ENCODE measurements at places on chromosomes 4 and X.

- H3K36me3 ChIP-seq = no peaks in the 10 kb centered on the region
- H3K27ac ChIP-seq = no peak overlapping the region
- H3K4me1 ChIP-seq = peaks cover 5% of the 10 kb centered on the region
- H3K27me3 ChIP-seq = no peaks in the 10 kb centered on the region
- no peak for DNase-seq
Measured at GRCh38 chr4:82814034-82814433, 15.4 kb upstream of the SCD5 start.

DNA sequence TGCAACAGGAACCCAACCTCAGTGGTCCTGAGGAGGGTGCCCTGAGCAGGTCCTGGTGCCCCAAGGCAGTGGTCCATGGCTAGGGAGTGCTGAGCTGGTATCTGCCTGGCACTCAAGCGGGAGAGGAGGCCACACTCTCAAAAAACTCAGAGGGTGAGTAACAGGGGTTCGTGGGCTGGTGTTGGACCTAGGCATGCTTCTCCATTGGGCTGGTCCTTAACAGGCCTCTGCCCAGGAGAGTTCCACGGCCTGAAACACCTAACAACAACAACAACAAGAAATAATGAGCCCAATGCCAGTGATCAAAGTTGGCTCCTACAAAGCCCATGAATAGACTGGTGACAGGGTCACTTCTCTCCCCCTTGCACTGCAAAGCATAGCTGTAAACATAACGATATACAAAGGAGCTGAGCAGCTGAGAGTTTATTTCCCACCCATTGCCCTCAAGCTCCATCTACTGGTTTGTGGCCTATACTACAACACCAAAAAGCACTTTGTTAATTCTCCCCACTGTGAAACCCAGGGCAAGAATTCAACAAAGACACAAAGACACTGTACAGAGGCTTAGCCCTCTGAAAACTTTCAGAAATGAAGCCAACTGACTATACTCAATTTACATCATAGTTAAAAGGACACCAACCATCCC is 736.1 kb upstream of the ADGRL3 start:
- DNase-seq = no peak
- no peaks in the 10 kb centered on the region for H3K27me3 ChIP-seq
- no peaks in the 10 kb centered on the region for H3K36me3 ChIP-seq
- no peak overlapping the region for H3K27ac ChIP-seq
- no peaks in the 10 kb centered on the region for H3K4me1 ChIP-seq

- no peaks in the 10 kb centered on the region for H3K27me3 ChIP-seq
- H3K27ac ChIP-seq = no peak overlapping the region
- no peaks in the 10 kb centered on the region for H3K4me1 ChIP-seq
- H3K36me3 ChIP-seq = no peaks in the 10 kb centered on the region
- H3K4me3 ChIP-seq = no peak overlapping the region
- DNase-seq = no peak
Measured at GRCh38 chr4:118389721-118390120, 36.9 kb upstream of the PRSS12 start.

- DNase-seq = no peak
- peak overlapping the region; percentile 35 for H3K27ac ChIP-seq
- H3K36me3 ChIP-seq = no peaks in the 10 kb centered on the region
- no peaks in the 10 kb centered on the region for H3K27me3 ChIP-seq
Measured at GRCh38 chrX:129556806-129557315, 16.8 kb downstream of the OCRL start.

DNA sequence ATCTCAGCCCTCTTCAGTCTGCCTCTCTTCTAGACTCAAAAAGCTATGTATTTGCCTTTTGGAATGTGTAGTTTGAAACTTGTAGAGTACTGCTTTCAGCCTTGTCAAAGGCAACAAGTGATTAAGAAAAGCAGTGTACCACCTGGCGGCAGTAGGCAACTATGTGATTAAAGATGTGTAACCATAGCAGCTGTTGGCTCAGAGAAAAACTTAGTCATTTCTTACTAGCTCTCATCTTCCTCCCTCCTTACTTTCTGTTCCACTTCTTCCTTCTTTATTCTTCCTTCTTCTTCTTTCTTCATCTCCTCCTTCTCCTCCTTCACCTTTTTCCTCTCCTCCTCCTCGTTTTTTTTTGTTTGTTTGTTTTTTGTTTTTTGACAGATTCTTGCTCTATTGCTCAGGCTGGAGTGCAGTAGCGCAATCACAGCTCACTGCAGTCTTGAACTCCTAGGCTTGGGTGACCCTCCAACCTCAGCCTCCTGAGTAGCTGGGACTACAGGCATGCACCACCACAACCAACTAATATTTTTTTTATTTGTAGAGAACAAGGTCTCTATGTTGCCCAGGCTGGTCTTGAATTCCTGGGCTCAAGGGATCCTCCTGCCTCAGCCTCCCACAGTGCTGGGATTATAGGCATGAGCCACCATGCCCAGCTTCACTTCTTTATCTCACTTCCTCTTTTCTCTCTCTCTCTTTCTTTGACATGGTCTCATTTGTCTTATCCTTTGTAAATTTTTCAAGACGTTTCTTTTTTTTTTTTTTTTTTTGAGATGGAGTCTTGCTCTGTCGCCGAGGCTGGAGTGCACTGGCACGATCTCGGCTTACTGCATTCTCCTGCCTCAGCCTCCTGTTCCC is 32.6 kb downstream of the ABHD18 start:
- no peak overlapping the region for H3K4me3 ChIP-seq
- H3K27me3 ChIP-seq = no peaks in the 10 kb centered on the region
- H3K4me1 ChIP-seq = no peaks in the 10 kb centered on the region
- H3K36me3 ChIP-seq = no peaks in the 10 kb centered on the region
- no peak overlapping the region for H3K27ac ChIP-seq

DNA sequence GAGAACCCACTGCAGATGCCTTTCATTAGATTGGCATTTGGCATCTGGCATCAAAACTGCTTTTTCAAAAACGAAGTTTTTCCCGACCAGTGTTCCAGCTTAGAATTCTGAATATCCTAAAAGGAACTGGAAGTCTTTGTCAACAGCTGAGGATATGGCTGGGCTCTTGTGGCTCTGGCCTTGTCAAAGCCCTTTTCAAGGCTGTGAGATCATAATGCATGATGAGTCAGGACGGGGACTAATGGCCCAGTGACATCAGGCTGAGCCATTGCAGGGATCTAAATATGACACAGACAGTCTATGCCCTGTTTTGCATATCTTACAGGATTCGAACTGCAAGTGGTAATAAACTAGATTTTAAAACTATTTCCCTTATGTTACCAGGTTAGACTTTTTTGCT is 306.4 kb downstream of the PTTG2 start:
- H3K4me1 ChIP-seq = no peaks in the 10 kb centered on the region
- no peaks in the 10 kb centered on the region for H3K27me3 ChIP-seq
- no peak for DNase-seq
- H3K36me3 ChIP-seq = no peaks in the 10 kb centered on the region
- H3K4me3 ChIP-seq = no peak overlapping the region
- no peak overlapping the region for H3K27ac ChIP-seq

DNA sequence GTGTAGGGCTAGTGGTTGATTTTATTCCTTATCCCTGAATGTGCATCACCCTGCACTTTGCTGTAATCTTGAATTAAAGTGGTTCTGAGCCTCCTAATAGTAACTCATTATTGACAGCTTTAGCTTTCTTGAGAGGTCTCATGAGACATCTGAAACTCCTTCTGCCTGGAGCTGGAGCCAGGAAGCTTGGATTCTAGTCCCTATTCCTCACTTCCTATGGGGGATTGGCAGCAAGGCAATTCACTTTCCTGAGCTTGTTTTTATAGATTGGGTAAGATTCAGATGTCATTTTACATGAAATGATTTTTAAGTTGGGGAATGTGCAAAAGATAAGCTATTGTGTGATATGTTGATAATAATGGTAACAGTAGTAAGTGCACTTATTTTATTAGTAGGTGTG is 17.1 kb upstream of the ETNPPL start:
- no peaks in the 10 kb centered on the region for H3K4me1 ChIP-seq
- no peak overlapping the region for H3K4me3 ChIP-seq
- no peak overlapping the region for H3K27ac ChIP-seq
- no peaks in the 10 kb centered on the region for H3K27me3 ChIP-seq
- H3K36me3 ChIP-seq = no peaks in the 10 kb centered on the region

GRCh38 chr4:189299706-189300105 is 641.0 kb upstream of the FRG1 start:
- H3K27me3 ChIP-seq = no peaks in the 10 kb centered on the region
- no peaks in the 10 kb centered on the region for H3K36me3 ChIP-seq
- no peaks in the 10 kb centered on the region for H3K4me1 ChIP-seq
- no peak for DNase-seq
- H3K27ac ChIP-seq = no peak overlapping the region

DNA sequence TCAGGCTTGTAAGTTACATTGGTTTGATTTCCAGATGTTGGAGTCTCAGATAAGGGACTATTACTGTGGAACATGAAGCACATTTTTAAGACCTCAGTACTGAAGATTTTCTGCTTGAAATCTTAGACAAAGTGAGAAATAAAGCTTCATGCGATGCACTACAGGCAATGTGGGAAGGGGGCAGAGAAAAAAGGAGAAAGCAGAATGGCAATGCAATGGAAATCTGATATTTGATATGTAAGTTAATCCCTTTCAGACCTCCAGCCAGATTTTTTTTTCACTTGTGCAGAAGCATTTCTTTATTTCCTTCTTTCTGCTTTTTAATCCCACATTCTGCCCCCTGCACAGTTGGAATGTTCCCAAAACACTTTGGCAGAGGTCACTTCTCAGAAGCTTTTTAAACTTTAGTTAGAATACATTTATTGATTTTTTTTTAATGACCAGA is 174.3 kb downstream of the ADGRL3 start:
- H3K36me3 ChIP-seq = no peaks in the 10 kb centered on the region
- no peak overlapping the region for H3K4me3 ChIP-seq
- no peak for DNase-seq
- no peaks in the 10 kb centered on the region for H3K27me3 ChIP-seq

DNA sequence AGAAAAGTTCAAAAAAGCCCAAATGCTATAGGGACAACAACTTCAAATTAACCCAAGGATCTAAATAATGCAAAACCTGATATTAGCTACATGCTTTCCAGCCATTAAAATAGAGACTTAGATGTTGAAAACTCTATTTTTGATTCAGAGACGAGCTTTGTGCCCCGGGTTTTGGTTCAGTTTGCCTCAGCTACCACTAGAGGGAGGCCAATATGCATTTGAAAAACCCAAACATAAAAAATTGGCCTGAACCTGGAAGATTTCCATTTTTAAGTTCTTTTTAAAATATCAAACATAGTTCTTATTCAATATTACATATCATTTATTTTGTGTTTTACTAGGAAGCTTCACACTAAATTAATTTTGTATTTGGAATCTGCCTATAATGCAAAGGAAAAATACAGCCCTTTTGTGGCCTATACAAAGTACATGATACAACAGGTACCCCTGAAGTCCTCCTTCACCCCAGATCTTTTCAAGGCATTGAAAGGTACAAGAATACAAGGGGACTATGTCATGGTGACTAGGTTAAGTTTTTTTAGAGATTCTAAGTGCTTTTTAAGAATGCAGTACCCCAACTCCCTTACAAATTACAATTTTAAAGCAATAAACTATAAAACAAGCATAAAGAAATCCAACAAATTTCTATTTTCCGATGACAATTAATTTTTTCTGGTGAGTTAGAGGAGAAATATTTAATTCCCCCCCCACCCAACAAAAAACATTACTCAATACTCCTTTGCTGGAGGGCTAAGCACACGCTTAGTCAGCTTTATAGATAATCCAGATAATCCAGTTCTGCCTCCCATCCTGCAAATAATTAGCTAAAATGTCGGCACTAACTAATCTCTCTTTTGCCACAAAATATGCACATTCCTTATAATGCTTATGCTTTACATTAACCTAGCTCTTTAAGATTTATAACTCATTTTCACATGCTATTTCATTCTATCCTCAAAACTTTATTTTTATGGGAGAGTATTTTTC is 97.7 kb upstream of the PTPN13 start:
- H3K27ac ChIP-seq = no peak overlapping the region
- H3K4me1 ChIP-seq = peaks cover 14% of the 10 kb centered on the region
- no peaks in the 10 kb centered on the region for H3K27me3 ChIP-seq
- no peaks in the 10 kb centered on the region for H3K36me3 ChIP-seq
- peak; percentile 45 for DNase-seq

GRCh38 chr4:94653095-94653649 is 104.6 kb upstream of the BMPR1B start:
- H3K36me3 ChIP-seq = no peaks in the 10 kb centered on the region
- peaks cover 5% of the 10 kb centered on the region for H3K4me1 ChIP-seq
- DNase-seq = no peak

GRCh38 chrX:72271091-72271788 is 5.8 kb downstream of the RPS4X start:
- DNase-seq = no peak
- no peak overlapping the region for H3K27ac ChIP-seq
- no peak overlapping the region for H3K4me3 ChIP-seq
- no peaks in the 10 kb centered on the region for H3K36me3 ChIP-seq
- no peaks in the 10 kb centered on the region for H3K27me3 ChIP-seq

- H3K36me3 ChIP-seq = no peaks in the 10 kb centered on the region
- no peak overlapping the region for H3K27ac ChIP-seq
- no peaks in the 10 kb centered on the region for H3K27me3 ChIP-seq
- no peak for DNase-seq
Measured at GRCh38 chr4:89158884-89159503, 47.7 kb downstream of the TIGD2 start.

DNA sequence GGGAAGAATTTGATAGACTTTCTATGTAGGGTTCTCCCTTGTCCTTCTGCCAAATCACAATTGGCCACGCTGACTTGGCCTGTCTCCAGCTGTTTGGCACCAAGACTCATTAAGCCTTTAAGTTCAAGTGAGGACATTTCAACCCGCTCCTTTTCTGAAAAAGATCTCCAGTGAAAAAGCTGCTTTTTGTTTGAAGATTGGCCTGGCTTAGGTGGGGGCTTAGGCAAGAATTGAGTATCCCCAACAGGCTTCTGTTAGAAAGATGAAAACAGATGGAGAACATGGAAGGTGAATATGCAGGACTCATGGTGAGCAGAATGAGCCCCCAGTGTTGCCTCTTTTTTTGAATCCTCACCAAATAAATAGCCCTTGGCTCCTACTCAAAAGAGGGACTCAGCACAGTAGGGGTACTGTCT is 28.5 kb upstream of the LIMCH1 start:
- DNase-seq = no peak
- no peak overlapping the region for H3K4me3 ChIP-seq
- H3K27me3 ChIP-seq = no peaks in the 10 kb centered on the region
- no peaks in the 10 kb centered on the region for H3K4me1 ChIP-seq
- H3K27ac ChIP-seq = no peak overlapping the region
- no peaks in the 10 kb centered on the region for H3K36me3 ChIP-seq

GRCh38 chr4:179071131-179071530 is 1628.9 kb upstream of the AGA start:
- H3K36me3 ChIP-seq = no peaks in the 10 kb centered on the region
- no peak overlapping the region for H3K27ac ChIP-seq
- no peak for DNase-seq
- no peaks in the 10 kb centered on the region for H3K4me1 ChIP-seq

GRCh38 chr4:70559211-70559830 is 32.7 kb upstream of the AMBN start:
- no peak overlapping the region for H3K4me3 ChIP-seq
- no peaks in the 10 kb centered on the region for H3K27me3 ChIP-seq
- H3K36me3 ChIP-seq = no peaks in the 10 kb centered on the region
- no peaks in the 10 kb centered on the region for H3K4me1 ChIP-seq

GRCh38 chr4:38062776-38063097 is 102.5 kb downstream of the PTTG2 start:
- no peak for DNase-seq
- no peaks in the 10 kb centered on the region for H3K36me3 ChIP-seq
- H3K27me3 ChIP-seq = no peaks in the 10 kb centered on the region
- H3K27ac ChIP-seq = no peak overlapping the region
- no peaks in the 10 kb centered on the region for H3K4me1 ChIP-seq
